ENCODE measurements at places on chromosomes 16 and 17.

DNA sequence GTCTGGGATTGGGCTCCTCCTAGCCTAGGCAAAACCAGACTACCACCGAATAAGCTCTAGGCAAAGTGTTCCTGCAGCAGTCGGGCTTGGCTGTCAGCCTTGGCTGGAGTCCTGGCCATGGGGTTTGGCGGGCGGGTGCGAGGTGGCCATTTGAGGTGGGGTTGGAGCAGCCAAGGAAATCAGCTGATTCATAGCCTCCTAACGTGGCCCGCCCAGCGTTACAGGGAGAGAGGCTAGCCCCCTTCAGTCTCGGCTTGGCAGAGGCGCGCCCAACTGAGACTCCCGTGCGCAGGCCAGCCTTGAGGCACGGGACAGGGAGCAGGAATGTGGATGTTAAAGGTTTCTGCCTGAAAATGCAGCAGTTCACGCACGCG is 1.9 kb downstream of the PMP22 start:
- no peak for DNase-seq

DNA sequence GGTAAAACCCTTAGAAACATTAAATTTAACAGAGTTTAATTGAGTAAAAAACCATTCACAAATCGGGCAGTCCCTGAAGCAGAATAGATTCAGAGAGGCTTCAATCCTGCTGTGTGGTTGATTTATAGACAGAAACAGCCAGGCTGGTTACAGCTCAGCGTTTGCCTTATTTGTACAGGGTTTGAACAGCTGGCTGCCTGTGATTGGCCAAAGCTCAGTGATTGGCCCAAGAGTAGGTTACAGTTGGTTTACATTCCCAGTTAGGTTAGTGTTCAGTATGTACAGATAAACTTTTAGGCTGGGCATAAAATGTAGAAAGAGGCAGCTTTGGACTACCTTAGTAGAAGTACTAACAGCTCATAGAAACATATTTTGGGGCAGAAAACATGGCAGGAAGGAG is 210.4 kb upstream of the ELAC2 start:
- no peak for DNase-seq

DNA sequence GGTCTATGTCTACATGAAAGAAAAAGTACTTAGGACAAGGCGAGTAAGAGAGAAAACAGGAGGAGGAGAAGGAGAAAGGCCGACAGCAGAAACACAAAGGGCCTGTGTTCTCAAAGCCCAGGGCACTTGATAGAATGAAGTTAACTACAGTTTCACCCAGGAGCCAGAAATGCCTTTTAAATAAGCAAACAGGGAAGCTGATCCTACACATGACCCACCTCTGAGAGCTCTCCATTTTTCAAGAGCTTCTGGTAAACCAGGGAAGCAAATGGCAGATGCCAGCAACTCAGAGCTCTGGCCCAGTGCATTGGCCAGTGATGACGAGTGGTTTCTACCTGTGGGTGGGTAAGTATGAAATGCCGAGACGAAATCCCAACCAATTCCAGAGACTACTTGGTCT is 163.4 kb downstream of the ZFHX3 start:
- peak; percentile 12 for DNase-seq

DNA sequence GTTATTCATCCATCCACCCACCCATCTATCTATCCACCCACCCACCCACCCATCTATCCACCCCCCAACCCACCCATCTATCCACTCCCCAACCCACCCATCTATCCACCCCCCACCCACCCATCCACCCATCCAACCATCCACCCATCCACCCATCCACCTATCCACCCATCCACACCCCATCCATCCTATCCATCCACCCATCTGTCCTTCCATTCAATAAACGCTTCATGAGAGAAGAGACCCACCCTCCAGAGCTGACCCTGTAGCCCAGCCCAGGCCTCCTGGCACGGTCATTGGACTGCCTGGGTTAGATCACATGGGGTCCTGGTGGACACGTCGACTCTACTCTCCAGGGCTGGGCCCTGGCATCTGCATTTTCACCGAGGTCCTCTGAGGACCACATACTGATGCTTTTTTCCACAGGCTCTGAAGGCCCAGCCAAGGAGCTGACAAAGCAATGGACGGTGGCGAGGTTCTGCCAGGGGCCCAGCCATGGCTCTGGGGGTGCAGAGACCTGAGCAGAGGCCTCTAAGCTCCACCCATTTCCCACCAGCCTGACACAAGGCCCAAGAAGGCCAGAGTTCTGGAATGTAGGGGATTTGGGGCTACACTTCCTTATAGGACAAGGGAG is 41.3 kb upstream of the SLC38A10 start:
- DNase-seq: no peak

DNA sequence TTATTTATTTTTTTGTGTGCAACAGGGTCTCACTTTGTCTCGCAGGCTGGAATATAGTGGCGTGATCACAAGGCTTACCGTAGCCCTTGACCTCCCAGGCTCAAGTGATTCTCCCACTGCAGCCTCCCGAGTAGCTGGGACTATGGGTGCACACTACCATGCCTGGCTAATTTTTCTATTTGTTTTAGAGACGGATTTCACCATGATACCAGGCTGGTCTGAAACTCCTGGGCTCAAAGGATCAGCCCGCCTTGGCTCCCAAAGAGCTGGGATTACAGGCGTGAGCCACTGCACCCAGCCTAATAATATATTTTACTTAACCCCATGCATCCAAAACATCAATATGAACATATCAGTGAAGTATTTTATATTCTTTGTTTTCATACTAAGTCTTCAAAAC is 2.0 kb downstream of the CCDC200 start:
- no peak for DNase-seq

GRCh38 chr16:88088161-88088581 is 136.9 kb downstream of the BANP start:
- no peak for DNase-seq

- DNase-seq: no peak
Observed at GRCh38 chr17:19991252-19991885, 13.7 kb upstream of the AKAP10 start.

GRCh38 chr16:907361-907760 is 63.4 kb downstream of the LMF1 start:
- DNase-seq: no peak

GRCh38 chr16:89052890-89053724 is 40.5 kb upstream of the ACSF3 start:
- DNase-seq: peak; percentile 50

DNA sequence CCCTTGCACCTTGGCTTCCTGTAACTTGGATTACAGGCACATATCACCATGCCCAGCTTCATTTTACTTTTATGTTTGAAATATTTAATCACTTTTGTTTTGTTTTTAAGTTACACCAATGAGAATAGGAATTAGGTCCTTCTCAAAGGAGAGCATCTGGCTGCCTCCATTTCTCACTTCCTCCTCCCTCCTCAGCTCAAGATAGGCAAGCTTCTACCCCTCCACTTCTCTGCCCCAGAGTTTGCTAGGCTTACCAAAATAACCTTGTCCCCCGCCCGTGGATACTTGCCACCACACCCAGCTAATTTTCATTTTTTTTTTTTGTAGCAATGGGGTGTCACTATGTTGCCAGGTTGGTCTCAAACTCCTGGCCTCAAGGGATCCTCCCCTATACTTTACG is 17.9 kb downstream of the GABARAPL2 start:
- DNase-seq: no peak

DNA sequence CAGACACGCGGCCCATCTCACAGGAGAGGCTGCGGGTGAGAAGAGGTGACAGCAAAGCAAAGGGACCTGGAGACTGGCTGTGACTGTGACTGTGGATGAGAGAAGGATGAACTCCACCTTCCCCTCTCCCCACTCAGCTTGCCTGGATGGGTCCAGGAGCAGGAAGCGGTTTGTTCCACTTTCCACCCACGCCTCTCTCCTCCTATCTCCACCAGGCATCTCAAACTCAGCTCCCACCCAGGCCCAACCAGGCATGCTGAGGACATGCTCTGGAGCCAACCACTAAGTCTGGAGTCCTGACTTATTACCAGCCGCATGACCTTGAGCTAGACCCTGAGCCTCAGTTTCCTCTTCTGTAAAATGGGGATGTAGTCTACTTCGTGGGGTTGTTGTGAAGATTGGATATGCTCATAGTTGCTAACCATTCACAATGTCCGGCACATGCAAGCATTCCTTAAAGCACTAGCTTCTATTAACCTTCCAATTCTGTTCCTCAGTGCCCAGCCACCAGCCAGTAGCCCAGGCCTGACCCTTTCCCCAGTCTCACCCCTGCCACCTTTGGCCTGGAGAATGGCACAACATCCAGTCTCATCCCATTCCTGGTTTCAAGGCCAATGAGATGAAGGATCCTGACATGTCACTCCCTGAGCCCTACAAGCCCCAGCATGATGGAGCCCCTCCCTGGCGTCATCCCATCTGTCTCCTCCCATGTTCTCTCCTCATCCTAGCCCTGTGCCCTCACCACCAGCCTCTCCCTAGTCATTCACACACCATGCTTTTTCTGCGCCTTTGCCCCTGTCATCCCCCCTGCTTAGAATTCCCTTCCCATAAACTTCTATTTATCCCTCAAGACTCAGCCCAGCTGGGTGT is 2.3 kb downstream of the GAS2L2 start:
- no peak for DNase-seq

GRCh38 chr17:44880062-44880461 is 19.2 kb downstream of the EFTUD2 start:
- no peak for DNase-seq

DNA sequence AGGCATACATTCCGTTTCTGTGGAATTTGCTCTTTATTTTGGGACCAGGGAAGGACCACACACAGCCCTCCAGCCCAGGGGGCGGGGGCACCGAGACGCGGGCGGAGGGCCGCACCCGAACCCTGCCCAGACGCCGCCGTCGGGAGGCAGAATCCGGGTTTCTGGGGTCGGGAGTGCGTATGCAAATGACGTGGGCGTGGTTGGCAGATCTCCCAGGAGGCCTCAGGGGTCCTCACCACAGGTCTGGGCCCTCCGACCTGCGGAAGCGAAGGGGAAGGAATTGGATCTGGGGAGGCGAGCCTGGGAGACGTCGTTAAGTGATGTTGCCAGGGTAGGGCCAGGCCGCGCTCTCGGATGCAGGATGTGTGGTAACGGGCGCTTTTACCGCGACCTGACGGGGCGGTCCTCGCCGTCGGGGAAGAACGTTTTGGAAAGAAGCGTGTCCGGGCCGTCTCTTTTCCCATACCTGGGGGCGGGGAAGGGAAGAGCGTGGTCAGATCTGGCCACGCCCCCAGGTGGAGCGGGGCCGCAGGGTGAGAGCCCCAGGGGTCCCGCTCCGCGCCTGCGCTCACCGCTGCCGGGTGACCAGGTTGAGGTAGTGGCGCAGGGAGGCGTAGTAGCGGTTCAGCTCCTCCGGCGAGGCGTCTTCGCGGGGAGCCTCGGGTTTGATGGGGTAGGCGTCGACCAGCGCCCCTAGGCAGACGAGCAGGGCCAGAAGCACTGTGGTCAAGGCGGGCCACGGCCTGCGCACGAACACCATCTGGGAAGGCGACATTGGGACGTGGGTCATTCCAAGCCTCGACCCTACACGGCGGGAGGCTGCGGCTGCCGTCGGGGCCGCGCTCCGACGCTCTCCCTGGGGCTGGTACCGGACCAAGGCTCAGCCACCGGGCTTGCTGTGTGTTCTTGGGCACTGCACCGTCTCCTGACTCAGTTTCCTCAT is 745 bp downstream of the PYY start:
- DNase-seq: peak; percentile 30

- DNase-seq: peak; percentile 92
Observed at GRCh38 chr16:73483934-73484711, 436.2 kb upstream of the ZFHX3 start.

DNA sequence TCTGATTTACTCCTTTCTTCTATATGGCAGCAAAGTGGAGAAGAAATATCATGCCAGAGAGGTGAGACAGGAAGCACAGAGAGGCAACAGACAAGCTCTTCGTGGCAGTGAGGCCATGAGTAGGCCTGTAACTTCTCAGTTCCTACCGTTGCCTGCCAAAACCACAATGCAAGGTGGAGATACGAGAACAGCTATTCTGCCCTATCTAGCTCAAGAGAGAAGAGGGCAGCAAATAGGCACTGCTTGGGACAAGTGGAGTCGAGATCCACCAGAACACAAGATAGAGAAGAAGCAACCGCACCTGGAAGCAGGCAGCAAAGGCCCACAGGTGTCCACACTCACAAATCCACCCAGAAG is 24.8 kb downstream of the RANBP10 start:
- DNase-seq: no peak

GRCh38 chr17:61235001-61235826 is 164.4 kb upstream of the TBX2 start:
- DNase-seq: peak; percentile 90

DNA sequence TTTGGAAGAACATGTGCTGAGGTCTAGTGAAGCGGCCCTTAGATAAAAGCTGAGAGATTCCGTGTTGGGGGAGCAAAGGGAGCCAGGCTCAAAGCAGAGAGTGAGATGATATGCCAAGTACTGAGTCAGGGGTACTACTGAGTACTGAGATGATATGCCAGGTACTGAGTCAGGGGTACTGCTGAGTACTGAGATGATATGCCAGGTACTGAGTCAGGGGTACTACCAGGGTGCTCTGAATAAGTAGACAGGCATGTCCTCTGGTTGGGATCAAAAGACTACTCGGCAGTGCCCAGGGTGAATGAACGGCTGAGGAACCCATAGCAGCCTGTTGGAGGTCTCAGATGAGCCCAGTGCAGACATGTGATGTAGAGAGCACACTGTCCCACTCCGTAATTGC is 239.0 kb downstream of the SOX9 start:
- DNase-seq: no peak

- no peak for DNase-seq
Observed at GRCh38 chr17:79620207-79621038, 9.6 kb upstream of the RBFOX3 start.

DNA sequence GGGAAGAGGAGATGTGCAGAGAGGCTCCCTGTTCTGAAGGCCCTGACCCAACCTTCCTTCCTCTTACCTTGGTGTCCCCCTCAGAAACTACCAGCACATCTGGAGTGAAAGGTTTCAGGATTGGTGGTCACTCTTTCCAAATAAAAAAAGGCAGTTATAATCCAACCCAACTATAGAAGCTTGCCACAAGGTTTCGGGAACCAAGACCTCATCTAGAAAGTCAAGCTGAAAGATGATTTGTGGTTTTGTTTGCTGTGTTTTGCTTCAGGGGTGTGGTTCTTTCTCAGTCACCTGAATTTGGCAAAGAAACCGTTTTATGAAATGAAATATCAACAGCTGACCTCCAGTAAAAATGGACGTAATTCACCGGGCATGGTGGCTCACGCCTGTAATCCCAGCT is 19.3 kb downstream of the SHMT1 start:
- DNase-seq: no peak

- DNase-seq: no peak
Observed at GRCh38 chr16:51523400-51523799, 372.3 kb upstream of the SALL1 start.

GRCh38 chr17:42706732-42707131 is 24.4 kb downstream of the CNTNAP1 start:
- no peak for DNase-seq

- no peak for DNase-seq
Observed at GRCh38 chr17:83175822-83176622, 96.6 kb downstream of the METRNL start.

GRCh38 chr17:42153919-42154742 is 658 bp downstream of the RAB5C start:
- no peak for DNase-seq

DNA sequence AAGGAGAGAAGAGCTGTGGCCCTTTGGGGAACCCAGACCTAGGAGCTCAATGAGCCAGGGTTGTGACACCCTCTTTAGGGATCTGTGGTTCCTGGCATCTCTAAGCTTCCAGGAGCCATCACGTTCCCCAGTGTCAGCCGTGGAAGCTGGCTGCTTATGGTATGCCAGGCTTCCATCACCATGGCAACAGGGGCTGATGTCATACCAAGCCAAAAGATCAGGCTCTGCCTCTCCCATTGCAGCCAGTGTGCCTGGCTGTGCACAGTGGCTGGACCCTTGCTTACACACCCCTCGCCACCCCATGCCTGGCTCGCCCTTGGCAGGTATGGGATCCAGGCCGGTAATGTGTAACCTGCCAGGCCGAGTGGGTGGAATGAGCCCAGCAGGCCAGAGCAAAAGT is 91.1 kb downstream of the SSH2 start:
- DNase-seq: no peak

All from NCI-H524 (cell line).